Lung microvascular endothelial cell (primary cell): ENCODE measurements at places on chromosomes 11 and 22. TPM values are rescaled to one million over a fixed set of nuclear protein-coding genes. Genes with fewer than 3 reads are reported as not detected.

PHLDB1 gene
- 14.9 and 25.7 TPM in 2 replicates for total RNA-seq

UQCC3 gene
- 8.3 and 9.9 TPM in 2 replicates for total RNA-seq

SLC5A1 gene
- not detected in 2 replicates for total RNA-seq

APOBEC3B gene
- total RNA-seq = 0.20 and 1.3 TPM in 2 replicates

MB gene
- not detected in 2 replicates for total RNA-seq

IL18BP gene
- 1.1 and 2.0 TPM in 2 replicates for total RNA-seq

C11orf21 gene
- not detected in 2 replicates for total RNA-seq

DNA sequence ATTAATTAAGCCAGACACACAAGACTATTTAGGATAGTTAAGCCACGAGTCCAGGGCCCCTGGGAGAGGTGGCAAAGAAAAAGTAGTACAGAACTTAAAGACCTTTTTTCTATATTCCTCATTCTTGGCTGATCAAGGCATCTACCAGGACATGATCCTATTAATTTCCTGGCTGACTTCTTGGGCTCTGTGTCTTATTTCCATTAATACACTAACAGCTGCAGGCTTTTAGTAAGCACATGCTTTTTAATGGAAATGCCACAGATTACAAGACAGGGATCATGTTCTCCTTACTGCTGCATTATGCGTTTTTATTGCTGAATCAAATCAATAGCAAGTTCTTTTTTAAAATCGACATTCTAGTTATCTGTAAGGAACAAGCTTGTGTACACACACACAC, 35.2 kb downstream of the BTG4 start:
- DNase-seq = no peak

DNA sequence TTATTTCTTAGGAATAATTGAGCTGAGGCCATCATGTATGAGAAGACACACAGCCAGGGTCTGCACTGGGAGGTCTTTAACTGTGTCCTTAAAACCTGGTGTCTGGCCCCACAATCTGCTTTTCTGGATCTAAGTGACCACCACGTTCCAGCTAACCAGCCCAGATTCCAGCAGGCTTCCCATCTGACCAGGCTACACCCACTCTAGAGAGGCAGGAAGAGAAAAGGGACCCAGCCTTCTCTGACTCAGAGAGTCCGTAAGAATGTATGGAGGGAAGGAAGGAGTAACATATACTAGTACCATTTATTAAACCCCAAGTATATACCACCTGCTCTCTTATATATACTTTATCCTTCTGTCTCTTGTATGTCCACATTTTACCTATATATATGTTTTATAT, 80.1 kb downstream of the LDLRAD3 start:
- peak; percentile 55 for DNase-seq

DNA sequence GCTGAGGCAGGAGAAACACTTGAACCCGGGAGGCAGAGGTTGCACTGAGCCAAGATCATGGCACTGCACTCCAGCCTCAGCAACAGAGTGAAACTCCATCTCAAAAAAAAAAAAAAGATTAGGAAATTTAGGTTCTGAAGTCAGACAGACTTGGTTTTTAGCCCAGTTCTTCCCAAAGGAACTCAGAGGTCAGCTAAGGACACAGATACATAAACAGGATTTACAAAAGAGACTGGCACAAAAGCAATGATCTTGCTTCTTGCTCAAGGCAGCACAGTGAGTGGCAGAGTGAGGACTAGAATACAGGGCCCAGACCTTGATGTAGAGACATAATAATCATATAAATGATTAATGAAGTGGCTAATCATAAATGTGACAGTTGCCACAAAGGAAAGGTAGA, 25.4 kb upstream of the RRAS2 start:
- DNase-seq = no peak

- no peak for DNase-seq
Observed at GRCh38 chr11:134245434-134245833, 7.7 kb downstream of the THYN1 start.

GRCh38 chr11:72010529-72011233, 12.0 kb downstream of the IL18BP start:
- DNase-seq = no peak

- no peak for DNase-seq
Observed at GRCh38 chr22:29314537-29315285, 786 bp downstream of the RASL10A start.

- peak; percentile 60 for DNase-seq
Observed at GRCh38 chr22:41825376-41825775, 7.5 kb upstream of the SREBF2 start.

DNA sequence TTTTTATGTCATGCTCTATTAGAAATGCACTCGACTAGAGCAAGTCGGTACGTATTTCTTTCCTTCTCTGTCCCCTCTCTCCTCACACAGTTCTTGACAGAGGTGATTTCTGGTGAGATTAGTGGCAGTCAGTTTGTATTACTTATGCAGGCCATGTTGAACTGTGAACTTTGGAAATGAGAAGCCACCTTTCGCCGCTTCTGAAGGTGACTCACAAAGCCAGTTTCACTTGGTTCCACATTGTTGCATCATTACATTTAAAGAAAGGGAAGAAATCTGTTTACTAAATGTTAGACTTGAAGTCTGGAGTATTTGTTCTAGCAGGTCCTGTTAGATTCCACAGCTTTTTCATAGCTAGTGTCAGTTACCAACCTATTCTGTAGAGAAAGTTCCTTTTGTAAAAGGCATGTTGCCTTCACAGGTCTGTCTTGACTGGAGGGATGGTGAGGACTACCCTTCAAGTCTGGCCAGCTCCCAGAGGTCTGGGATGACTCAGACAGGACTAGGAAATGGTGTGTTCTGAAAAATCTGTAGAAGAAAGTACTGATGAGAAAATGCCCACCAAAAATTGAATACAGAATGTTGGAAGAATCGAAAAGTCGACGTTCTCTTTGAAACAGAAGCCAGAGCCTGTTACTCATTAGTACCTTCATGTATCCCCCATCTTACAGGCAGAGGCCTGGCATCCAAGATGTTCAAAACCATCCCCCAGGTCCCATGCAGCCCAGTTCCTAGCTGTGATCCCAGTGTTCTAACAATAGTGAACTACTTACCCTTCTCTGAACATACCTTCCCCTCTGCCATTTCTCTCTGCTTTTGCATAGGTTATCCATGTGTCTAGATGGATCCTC, 181.4 kb downstream of the DBX1 start:
- peak; percentile 17 for DNase-seq
